AG10803 (cell line): ENCODE measurements at places on chromosomes 11 and 22.
A peak's percentile ranks its signal among the peaks of the same experiment; 100 is the strongest.

GRCh38 chr22:39470451-39471291 lies 13.9 kb downstream of the MGAT3 start:
- DNase-seq: no peak

DNA sequence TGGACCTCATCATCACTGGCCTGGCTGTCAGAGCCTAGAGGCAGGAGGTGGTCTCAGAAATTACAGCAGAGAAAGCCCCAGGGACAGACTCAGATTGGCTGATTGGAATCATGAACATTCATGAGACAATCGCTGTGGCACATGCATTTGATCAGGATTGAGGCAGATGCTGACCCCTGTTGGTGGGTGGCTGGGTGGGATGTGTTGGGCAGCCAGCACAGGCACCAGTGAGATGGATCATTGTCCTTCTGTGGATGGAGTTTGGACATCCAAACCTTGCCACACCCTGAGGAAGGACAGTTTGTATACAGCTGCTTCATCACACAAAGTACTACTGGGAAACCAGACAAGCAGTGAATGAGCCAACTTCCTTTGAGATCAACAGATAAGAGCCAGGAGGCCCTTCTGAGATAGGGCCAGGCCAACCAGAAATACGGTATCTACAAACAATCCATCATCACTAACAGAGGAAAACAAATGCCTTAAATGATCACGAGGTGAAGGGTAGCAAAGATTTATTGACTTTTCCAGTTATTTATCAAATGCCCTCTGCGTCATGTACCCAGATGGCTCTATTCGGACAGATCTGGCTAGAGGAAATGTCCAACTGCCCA lies 17.3 kb downstream of the COMMD9 start:
- DNase-seq: no peak

- DNase-seq: peak; percentile 30
Measured at GRCh38 chr11:28009996-28010395, 98.0 kb downstream of the KIF18A start.

DNA sequence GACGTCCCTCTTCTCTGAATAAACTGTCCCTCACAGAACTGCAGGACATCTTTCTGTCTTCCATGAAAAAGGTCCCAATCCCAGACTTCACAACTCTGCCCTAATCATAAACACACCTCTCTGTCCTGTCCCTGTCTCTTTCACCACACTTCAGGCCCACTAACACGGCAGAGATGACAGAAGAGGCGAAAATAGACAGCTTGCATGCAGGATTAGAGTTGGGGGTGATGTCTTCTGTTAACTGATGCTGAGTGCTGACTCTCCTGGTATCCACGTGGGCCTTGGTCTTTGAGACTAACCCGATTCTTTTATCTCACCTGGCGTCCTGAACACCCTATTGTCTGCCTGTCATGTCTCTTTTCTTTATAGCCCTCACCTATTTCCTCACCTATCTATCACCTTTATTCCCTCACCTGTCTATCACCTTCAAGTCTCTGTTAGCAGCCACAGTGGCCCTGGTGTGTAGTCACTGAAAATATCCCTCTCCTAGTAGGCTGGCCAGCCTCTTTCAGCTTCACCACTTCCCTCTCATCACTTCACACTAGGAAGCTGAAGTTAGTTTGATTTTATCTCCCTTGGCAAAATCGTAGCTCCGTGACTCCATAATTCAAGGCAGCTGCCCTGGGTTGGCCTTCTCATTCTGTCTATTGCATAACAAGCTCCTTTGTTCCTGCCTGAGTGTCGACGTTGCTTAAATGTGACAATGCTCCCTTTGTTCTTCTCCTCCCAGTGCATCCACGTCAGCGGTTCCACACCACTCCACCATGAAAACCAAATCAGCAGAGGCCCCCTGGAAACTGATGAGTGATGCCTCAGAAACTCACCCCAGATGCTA lies 30.6 kb upstream of the DRD2 start:
- peak; percentile 80 for DNase-seq

GRCh38 chr11:45252134-45252856 lies 33.8 kb downstream of the SYT13 start:
- peak; percentile 49 for DNase-seq

- DNase-seq: no peak
Measured at GRCh38 chr22:27340047-27340446, 461.5 kb downstream of the MN1 start.

GRCh38 chr11:108207683-108208060 lies 14.8 kb downstream of the NPAT start:
- DNase-seq: no peak

DNA sequence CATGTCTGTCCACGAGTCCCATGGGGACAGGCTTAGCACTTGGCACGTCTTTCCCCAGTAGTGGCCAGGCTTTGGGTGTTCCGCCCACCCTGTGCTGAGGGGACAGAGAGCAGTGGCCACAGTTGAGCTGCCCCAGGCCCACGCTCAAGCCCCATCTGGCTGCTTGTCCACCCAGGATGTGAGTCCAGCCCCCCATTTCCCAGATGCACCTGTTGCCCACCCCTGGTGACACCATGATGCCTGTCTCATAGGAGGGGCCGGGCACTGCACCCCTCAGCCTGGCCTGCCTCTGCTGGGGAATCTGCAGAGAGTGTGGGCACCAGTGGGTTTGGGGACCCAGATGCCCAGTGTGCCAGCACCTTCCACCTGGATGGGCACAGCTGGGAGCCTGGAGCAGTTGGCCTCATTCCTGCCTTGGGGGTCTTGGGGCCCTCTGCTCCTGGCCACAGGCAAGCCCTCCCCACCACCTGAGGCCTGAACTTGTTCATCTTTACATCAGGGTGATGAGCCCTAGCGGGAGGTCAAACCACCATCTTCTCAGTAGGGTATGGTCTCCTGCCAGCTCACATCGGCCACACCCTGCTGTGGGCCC lies 5.7 kb downstream of the SIGIRR start:
- DNase-seq: no peak

GRCh38 chr11:119091178-119091577 lies 6.5 kb downstream of the HMBS start:
- DNase-seq: peak; percentile 37

DNA sequence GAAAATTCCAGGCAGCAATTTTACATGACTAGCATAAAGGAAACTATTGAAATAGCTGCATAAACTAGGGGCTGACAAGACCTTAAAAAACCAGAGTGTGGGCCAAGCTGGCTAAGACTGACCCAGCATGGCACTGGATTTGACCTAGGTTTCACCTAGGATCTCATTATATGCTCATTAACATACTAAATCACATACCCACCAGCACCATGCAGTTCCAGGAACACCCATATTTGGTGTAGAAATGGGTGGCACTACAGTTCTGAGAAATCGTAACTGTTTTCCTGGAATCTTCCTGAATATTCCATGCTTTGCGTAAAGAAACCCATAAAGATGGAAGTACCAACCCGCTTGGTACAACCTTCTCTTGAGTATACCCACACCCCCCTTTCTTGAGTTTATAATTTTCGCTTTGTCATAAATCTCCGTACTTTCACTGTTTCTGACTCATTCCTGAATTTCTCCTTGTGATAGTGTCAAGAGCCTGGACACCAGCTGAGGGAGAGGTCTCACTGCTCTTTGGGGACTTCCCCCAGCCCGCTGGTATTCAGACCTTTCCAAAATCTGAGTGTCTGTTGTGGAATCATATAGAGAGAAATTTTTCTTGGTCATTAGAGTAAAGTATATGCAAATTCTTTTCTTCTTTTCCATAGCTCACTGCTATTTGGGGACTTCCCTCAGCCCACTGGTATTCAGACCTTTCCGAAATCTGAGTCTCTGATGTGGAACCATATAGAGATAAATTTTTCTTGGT lies 55.1 kb downstream of the MTMR3 start:
- DNase-seq: no peak

DNA sequence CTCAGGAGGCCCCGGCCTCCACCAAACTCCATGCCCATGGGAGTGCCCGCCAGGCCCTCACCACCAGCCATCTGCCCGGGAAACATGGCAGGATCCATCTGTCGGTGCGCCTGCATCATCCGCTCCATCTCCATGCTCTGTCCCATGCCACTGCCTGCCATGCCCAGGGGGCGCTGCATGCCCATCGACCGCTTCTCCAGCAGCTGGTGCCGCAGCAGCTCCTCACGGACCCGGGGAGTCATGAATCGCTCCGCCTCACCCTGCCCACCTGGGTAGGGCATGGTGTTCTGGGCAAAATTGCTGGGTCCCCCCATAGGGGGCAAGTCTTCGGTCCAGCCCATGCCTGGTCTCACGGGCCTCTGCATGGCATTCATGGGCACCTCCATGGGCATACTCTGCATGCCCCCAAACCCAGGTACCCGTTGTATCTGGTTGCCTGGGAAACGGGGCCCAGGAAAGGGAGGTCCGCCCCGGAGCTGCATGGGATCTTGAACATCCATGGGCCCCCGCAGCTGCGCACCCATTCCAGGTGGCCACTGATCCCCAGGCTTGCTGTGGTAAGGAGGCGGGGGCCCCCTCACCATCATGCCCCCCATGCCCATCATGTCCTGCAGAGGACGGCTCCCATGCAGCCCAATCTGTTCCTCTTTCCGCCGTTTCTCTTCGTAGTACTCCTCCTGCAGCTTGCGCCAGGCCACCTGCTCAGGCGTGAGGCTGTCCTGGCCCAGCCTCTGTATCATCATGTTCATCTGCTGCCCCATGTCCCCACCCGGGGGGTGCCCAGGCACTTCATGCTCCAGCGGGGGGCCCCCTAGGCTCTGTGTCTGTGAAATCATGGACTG lies 18.0 kb downstream of the CXCR5 start:
- DNase-seq: no peak
